ENCODE measurements at places on chromosomes 4 and X. TPM values are rescaled to one million over a fixed set of nuclear protein-coding genes. Genes with fewer than 3 reads are reported as not detected.

CNKSR2 gene
- 2.3 TPM for total RNA-seq

SOX3 gene
- total RNA-seq, result not detected

PABPC1L2A gene
- not detected for total RNA-seq

UNC5C gene
- 11.7 TPM for total RNA-seq

PLP1 gene
- not detected for total RNA-seq

H2BW2 gene
- not detected for total RNA-seq

PNMA5 gene
- total RNA-seq, result not detected

C4orf36 gene
- total RNA-seq, result 1.5 TPM

SPATA18 gene
- 8.1 TPM for total RNA-seq

CXXC4 gene
- 0.76 TPM for total RNA-seq

COX7B2 gene
- total RNA-seq, result not detected

VEGFD gene
- not detected for total RNA-seq

CCNB3 gene
- under 0.01 TPM for total RNA-seq

NLRP2B gene
- total RNA-seq, result not detected

TRIM75 gene
- total RNA-seq, result not detected

CT45A1 gene
- not detected for total RNA-seq

CLDN22 gene
- total RNA-seq, result not detected

TEX13B gene
- not detected for total RNA-seq

ADGRA3 gene
- total RNA-seq, result 28.1 TPM

CXorf51A gene
- not detected for total RNA-seq

GLRA2 gene
- not detected for total RNA-seq

NLGN3 gene
- 0.89 TPM for total RNA-seq

DMD gene
- total RNA-seq, result 12.9 TPM

SMIM43 gene
- not detected for total RNA-seq

CT45A2 gene
- total RNA-seq, result not detected

TCEAL7 gene
- total RNA-seq, result 11.8 TPM
